ENCODE measurements at places on chromosomes 3 and 15. TPM values are rescaled to one million over a fixed set of nuclear protein-coding genes. Genes with fewer than 3 reads are reported as not detected.

DNA sequence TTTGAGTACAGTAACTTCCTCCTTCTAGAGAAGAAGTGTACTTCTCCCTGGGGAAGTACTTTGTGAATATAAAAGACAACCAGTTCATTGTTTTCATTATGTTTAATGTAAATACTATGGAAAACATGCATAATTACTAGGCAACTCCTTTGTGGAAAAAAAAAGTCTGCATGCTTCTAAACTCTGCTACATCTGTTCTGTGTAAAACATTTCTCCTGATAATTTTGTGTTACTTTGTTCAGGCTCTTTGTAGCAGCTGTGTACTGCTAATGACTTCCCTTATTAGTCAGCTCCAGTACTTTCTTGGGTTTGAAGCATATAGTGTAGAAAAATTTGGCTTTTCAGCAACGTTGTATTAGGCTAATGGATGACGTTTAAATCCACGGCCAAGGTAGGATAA lies 111.6 kb downstream of the FEZF2 start:
- DNase-seq: no peak

DNA sequence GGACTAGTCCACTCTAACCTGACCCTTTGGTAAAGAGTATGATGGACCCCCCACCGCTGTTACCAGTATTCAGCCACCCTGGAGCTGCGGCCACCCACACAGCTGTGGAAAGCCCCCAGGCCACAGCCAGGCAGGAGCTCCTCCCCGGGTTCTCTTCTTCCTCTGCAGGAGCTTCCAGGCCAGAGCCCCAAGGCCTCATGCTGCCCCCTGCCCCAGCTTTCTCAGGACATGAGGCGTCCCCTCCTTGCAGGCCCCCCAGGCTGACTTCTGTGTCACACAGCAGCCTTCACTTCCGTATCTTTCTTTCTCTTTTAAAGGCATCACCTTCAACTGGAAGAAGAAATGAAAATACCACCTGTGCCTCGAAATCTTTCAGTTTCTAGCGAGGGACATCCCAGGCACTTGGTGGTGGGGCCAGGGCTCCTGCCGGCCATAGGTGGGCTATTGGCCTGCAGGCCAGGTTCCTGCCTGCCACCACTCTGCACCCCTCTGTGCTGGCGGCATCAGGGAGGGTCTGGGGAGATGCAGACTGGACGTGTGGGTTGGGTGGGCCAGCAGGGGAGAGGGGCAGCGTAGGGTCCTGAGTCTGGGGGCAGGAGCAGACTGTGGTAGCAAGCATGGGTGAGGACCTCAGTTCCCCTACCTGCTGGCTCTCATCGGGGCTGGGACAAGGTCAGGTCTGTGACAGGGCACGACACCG lies 19.9 kb downstream of the KLF13 start:
- DNase-seq: no peak

DNA sequence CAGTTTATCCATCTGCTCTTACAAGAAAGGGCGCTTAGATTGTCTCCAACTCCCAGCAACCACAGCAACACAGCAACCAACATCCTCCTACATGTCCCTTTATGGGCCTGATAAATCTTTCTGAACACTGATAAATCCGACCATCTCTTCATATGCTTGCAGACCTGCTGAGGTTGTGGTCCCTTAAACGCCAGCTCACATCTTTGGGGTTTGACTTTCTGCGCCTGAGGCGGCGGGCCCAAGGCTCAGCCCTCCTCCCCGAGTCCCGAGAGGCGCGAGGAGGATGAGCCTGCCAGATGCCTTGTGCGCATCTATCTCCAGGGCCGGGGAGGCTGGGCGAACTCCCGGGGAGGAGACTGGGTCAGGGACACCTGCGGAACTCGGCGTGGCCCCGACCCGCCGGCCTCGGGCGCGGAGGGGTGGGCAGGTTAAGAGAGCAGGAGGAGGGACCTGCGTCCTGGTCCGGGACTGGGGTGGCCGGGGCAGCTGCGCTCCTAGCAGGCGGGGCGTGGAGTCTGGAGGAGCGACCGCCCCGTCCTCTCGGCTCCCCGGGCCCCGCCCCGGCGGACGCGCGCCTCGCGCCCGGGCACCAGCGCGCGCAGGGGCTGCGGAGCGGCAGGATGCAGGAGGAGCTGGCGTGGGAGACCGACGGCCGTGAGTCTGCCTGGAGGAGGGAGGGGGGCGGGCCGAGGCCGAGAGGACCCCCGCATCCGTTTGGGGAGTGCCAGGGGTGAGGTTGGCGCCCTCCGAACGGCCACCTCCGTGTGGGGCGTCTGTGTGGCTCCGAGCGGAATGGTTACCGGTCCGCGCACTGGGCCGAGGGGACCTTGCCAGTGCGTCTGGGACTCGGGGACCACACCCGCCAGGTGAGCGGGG lies at the start of gene ANKDD1A:
Gene ANKDD1A (plus strand): TSS at position 592 of the 876 bp plus-strand sequence. CDS start 29 bp downstream, at position 621.
- peak; percentile 55 for DNase-seq

GRCh38 chr3:114447950-114448479 lies 154.2 kb downstream of the TIGIT start:
- DNase-seq: no peak

- DNase-seq: no peak
Measured at GRCh38 chr3:26624209-26624765, 1.7 kb downstream of the LRRC3B start.

- no peak for DNase-seq
Measured at GRCh38 chr3:137134431-137134830, 176.6 kb downstream of the IL20RB start.

DNA sequence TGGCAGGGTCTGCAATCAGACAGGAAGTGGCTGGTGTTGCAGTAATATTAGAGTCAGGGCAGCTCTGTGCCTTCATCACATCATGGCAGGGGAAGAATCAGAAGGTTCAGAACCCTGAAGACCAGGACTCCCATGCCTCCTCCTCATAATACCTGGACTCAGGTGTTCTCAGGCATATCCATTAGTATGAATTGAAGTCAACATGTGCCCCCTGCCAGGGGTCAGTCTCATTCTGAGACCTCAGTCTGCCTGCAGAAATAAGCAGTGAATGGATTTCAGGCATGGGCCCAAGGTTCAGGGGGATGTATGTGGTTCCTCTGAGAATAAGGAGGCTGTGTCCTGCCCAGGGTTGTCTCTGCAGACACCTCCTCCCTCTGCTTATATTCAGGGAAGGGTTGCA lies 74.2 kb downstream of the SPSB4 start:
- no peak for DNase-seq

DNA sequence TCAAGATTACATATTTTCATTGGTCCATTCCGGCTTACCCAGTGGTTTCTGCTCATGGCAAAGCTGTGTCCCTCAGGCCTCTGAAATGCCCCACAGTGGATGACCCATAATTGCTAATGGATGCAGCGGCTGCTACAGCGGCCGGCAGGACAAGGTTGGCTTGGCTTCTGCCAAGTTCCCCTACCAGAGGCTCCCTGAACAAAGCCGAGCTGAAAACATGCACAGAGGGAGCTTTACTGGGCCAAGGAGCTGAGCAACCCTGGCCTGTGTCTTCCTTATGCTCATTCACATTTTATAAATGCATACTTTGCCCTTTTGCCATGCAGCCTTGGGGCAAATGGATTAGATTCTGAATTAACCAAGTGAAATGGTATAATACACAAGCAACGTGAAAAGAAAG lies 150.5 kb downstream of the NTRK3 start:
- DNase-seq: no peak

DNA sequence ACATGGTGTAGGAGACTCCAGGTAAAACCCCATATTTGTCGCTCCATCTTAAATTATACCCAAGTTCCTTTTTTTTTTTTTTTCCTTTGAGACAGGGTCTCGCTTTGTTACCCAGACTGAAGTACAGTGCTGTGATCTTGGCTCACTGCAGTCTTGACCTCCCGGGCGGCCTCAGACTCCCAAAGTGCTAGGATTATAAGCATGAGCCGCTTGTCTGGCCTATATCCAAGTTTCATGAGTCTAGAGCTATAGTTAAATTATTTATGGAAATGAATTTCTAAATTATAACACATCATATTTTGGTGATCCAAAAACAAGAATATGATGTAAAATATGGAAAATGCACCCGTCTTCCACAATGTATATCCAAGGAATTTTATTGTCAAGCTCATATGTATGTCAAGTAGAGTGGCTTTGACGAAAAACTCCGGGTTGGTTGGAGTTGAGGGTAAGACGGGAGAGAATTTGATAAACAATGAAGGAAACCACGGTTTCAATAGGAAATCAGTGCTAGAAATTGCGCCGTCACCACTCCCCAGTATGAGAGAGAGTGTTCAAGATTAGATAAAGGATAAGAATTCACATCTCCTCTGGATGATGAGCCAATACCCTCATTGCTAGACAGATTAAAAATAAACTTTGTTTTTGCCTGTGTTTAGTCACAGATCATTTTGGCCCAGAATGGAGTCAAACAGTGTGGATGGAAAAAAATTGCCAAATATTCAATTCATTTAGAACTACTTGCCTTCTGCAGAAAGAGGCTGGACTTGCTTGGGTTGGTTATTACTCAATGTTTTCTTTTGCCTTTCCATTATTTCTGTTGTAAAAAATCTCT lies 209.2 kb upstream of the NR2F2 start:
- DNase-seq: no peak

- no peak for DNase-seq
Measured at GRCh38 chr3:128992926-128993460, 883 bp downstream of the CFAP92 start.

IL16 gene
- total RNA-seq: 0.62 TPM

All from occipital lobe (tissue), 3 donors.